ENCODE measurements at places on chromosomes 2 and 18.

DNA sequence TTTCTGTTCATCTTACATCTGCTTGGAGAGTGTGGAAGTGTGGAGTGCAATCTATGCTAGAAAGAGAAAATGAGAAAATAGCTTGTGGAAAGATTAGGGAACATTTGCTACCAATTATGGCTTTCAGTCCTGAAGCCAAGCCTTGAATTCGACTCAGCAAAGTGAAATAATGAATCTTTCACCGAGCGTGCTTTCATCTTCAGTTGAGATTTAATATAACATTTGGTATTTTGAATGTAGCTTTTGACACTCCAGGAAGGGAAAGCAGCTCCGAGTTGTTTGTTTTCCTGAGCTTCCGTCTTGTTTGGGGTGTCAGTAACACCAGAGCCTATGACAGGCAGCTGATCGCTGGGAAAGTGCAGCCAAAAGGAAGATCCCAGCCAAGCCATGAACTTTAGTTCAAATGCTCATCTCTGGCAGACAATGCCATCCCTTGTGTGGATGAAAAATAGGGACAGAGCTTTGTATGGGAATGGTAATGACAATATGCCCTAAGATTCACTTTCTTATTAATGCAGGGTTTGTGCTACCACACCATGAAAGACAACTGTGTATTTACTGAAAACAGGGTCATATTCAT is 25.0 kb upstream of the PHLPP1 start:
- DNase-seq: no peak

DNA sequence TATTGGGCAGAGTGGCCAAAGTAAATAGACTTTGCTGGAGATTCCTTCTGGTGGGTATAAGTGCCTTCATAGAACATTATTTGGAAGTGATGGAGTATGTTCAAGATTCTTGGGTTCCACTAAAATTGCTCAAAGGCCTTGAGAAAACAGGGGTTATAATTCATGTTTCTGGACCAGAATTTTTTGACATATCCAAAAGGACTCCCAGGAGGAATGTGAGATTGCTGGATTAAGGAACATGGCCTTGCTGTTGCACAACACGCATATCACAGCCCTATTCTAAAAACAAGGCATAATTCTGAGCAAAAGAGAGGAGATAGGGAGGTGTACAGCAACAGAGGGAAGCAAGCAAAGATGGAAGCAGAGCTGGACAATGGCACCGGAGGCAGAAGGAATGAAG is 111.7 kb upstream of the TNP1 start:
- no peak for DNase-seq

GRCh38 chr2:105590780-105591660 is 153.7 kb upstream of the NCK2 start:
- DNase-seq: no peak

DNA sequence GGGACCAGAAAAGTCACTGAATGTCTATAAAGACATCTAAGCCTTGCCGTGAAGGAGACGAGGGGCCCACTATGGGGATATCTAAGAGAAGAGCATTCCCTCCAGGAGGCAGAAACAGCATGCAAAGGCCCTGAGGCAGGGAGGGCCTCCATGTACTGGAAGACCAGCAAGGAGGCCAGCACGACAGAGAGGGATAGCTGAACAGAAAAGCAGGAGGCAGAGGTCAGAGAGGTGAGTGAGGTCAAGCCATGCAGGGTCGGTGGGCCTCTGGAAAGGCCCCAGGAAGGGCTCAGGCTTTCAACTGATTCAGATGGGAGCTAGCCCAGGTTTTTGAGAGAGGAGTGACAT is 5.7 kb downstream of the TRABD2A start:
- DNase-seq: no peak

GRCh38 chr2:160270571-160271113 is 70.6 kb upstream of the ITGB6 start:
- no peak for DNase-seq

DNA sequence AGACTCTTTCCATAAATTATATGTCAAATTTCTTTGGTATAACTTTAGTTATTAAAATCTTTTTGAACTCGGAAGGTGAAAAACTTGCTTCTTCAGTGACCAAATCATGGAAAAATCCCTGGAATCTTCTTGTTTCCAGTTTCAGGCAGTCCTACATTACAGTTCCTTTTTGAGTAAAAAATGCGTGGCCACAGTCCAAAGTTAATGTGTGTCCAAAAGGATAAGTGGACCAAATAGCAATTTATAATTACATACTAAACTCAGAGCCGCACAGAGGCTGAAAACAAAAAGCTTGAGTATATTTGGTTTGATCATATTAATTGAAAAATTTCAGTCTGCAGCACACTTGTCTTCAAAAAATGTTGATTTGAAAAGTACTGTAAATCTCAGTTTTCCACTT is 28.4 kb upstream of the DYNC2LI1 start:
- no peak for DNase-seq

- no peak for DNase-seq
Measured at GRCh38 chr2:163646687-163647086, 89.1 kb downstream of the FIGN start.

GRCh38 chr2:61658841-61659780 is 121.0 kb upstream of the XPO1 start:
- no peak for DNase-seq

DNA sequence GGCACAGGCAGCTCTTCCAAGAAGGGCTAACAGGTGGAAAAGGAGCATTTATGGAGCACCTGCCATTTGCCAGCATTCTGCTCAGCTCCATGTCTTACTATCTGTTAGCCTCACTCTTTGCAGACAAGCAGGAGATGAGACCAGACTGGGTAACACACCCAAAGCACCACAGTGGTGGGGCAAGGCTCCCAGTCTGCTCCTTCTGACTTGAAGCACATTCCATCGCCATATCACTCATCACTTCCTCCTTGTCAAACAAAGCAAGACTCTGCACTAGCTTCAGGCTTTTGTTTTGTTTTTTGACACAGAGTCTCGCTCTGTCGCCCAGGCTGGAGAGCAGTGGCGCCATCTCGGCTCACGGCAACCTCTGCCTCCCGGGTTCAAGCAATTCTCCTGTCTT is 182.8 kb downstream of the MGAT5 start:
- DNase-seq: no peak

GRCh38 chr18:38074298-38074876 is 508.8 kb upstream of the CELF4 start:
- no peak for DNase-seq

DNA sequence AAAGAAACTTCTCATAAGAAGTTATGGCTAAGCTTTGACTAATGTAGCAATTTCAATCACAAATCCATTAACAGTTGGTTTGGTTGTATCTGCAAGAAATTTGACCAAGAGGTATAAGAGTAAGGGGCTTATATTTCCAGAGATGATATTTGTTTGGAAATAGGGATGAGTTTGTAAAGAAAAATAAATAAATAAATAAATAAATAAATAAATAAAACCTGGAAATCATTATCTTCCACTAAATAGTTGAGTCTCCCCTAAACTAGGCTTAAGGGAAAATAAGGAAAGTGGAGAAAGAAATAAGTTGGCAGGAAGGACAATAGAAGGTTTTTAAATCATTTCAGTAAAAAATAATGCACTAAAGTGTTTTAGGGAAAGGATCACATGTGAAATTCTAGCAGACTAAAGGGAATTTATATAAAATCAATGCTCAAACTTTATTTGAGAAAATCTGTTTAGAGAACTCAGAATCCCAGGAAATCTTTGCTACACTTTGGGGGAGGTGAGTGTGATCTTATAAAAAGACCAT is 23.5 kb upstream of the SCN7A start:
- DNase-seq: no peak

- no peak for DNase-seq
Measured at GRCh38 chr2:24874035-24874434, 46.0 kb downstream of the ADCY3 start.
